ENCODE measurements at places on chromosomes 4 and X.

GRCh38 chr4:109172301-109172700, 130.2 kb downstream of the COL25A1 start:
- no peak for DNase-seq

- DNase-seq, result no peak
These were observed 51.4 kb upstream of the HGFAC start for GRCh38 chr4:3390288-3390811.

GRCh38 chrX:149962859-149963757, 24.8 kb upstream of the EOLA2 start:
- DNase-seq, result peak; percentile 53

- no peak for DNase-seq
These were observed 119.1 kb downstream of the TSPAN5 start for GRCh38 chr4:98539299-98539698.

GRCh38 chrX:110284159-110284558, 33.7 kb downstream of the AMMECR1 start:
- peak; percentile 72 for DNase-seq

DNA sequence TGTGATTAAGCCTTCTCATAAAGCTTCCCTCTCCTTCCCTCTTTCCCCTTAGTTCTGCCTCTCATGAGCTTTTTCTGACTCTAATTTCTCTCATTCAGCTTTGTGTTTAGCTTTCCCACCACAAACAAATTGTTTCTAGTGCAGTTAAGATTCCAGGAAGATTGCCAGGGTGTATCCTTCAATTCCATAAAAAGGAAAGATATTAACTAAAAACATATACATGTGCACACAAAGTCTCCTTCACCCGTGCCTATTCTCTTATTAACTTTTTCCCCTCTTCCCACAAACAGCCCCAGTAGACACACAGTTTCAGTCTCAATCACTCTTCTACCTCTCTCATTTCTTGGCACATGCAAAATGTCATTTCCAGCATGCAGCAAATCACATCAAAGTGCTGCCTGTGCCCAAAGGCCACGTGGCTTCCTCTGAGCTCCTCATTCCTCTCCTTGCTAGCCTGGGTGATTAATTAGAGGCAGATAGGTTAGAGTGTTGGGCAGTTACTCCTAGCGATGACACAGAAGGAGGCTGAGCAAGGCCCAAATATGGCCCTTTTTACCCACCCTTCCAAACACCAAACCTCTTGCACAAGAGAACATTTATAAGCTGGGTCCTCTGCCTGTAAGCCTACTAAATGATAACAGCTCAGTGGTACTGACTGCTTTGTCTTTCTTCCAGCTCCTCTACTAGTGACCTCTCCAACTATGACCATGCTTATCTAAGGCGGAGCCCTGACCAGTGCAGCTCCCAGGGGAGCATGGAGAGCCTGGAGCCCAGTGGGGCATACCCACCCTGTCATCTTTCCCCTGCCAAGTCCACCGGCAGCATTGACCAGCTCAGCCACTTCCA, 159.6 kb downstream of the SOWAHB start:
- no peak for DNase-seq

DNA sequence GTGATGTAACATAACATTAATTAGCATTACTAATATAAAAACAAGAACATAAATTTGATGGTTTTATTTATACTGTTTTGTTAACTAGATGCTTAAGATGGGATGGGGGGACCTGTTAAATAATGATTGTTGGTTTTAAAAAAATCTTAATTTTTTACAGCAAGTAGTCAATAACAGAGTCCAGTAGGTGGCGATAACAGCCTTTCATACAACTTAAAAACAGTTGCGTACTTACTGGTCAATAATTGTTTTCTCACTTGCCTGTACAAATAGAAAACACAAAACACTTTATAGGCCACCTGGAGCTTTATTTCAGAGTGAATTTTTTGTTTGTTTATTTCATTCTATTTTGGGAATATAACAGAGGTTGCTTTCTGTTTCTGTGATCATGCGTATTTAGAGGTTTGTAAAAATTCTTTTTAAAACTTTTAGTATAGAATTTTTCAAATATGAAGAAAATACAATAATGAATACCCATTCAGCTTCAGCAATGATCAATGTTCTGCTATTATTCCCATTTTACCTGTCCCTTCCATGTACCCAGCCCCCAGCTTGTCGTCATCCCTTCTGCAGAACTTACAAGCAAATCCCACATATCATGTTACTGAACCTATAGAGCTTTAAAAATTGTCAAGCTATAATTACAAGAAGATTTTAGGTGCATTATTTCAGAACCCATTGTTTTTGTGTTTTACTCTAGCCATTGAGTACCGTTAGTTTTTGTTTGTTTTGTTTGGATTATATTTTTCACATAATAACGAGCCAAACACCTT, 97.1 kb downstream of the MRPL1 start:
- DNase-seq, result peak; percentile 9

DNA sequence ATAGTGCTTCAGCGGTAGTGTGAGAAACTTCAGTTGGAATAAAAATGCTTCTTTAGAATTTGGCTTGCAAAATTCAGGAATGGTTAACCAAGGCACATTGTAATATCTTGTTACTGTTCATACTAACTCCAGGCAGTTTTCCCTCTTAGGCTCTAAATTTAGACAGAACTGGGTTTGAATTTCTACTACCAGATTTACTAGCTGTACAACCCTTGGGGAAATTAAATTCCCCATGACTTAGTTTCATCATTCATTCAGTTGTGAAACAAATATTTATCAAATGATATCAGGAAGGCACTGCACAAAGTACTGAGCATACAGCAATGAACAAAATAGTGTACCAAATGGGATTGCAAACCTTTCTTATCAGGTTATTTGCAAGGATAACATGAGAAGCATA, 135.0 kb upstream of the IL15 start:
- no peak for DNase-seq

- DNase-seq, result no peak
These were observed 4.8 kb upstream of the RGS12 start for GRCh38 chr4:3287972-3288570.

GRCh38 chr4:184893801-184894571, 68.2 kb upstream of the ACSL1 start:
- no peak for DNase-seq

DNA sequence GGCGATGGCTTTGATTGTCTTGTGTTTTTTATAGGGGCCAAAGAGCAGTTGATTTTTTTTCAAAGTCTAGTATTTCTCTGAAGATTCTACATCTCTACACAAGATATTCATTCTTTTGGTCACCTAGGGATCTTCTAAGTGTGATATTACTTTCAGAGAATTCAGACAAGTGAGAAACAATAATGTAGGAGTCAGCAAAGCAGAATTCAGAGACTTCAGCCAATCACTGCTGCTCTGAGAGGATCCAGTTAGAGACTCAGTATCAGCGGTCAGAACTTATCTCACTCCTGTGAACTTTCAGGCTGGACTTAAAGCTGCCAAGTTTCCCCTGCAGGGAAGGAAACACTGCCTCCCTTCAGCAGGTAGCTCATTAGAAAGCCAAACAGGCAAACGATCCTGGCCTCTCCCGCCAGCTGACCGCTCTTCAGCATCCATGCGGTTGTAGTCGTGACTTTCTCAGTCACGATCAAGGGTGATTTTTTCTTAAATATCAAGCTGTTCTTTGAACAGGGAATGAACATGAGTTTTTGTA, 59.2 kb downstream of the NSUN7 start:
- DNase-seq, result no peak

DNA sequence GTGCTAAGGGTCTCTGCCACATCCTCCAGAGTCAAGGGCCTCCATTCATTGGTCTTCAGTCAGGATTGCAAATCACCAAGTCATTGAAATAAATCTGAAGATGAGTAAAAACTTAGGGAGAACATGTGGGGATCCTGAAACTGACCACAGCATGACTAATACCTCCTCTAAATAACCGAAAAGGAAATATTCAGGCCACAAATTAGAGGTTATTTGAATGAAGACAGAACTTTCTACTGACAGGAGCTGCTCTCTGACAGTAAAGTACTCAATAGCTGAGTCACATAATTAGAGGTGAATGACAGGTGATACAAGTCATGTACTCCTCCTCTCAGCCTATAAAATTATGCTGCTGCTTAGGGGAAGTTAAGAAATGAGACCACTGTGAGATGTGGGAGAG, 240.2 kb upstream of the F9 start:
- no peak for DNase-seq

- DNase-seq, result no peak
These were observed 492.8 kb upstream of the NR3C2 start for GRCh38 chr4:148934926-148935578.

- no peak for DNase-seq
These were observed 5.5 kb upstream of the DCTD start for GRCh38 chr4:182922501-182923284.

GRCh38 chr4:61500883-61501282, 300.8 kb downstream of the ADGRL3 start:
- DNase-seq, result no peak

DNA sequence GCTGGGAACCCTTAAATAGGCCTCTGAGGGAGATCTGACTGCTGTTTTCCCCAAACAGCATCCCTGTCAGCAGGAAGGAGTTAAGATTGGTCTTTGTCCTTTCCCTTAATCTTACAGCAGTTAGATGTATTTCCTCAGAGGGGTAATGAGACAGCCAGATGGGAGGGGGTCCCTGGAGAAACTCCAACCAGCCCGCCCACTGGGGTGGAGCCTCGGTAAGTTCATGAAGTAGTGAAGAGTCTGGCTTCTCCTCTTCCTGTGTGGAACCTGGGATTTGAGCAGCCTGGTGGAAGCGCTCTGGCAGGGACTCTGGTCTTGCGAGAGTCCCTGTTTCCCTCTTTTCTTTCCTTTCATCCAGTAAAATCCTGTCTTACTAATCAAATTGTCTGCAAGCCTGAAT, 330.0 kb downstream of the TLL1 start:
- DNase-seq, result no peak

- DNase-seq, result no peak
These were observed 59.7 kb upstream of the BEX4 start for GRCh38 chrX:103155201-103155600.

DNA sequence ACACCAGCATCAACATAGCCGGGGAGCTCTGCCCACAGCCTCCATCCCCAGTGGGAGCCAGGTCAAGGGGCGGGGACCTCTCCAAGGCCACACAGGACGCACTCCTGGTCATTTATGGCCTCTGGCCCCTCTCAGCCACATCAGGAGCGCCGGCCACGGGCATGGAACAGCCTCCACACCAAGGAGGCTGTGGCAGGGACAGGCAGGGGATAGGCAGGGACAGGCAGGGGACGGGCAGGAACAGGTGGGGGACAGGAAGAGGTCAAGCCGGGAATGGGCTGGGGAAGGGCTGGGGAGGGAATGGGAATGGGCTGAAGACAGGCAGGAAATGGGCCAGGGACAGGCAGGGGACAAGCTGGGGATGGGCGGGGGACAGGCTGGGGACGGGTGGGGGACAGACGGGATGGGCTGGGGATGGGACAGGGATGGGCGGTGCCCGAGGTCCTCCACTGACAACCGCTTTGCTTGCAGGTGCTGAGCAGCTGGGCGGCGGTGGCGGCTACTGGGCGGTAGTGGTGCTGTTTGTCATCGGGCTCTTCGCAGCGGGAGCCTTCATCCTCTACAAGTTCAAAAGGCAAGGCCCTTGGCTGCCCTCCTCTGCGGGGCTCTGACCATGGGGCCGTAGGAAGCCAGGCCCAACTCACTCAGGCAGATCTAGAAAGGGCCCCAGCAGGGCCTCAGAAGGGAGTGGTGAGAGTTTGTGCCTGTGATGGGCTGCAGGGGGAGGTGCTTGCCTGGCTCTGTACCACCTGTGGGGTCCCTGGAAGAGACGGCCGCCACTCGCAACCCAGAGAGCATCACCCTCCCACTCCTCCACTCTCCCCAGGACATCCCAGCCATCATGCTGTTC, 205.6 kb downstream of the AFAP1 start:
- DNase-seq, result no peak

DNA sequence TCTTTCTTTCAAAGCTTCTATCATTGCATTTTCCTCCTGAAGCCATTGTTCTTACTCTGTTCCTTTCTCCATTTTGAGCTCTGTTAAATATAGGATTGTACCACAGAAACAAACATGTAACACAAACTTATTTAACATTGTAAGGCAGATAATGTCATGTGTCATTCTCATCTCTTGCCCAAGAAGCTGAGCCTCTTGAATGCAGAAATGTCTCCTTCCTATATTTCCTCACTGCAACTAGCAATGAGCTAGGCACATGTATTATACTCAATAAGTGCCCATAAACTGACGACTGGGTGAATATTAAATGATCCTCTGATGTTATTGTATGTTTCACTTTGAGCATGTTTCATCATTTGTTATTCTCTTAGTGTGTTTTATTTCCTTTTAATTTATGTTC, 56.7 kb upstream of the SLC7A11 start:
- no peak for DNase-seq

DNA sequence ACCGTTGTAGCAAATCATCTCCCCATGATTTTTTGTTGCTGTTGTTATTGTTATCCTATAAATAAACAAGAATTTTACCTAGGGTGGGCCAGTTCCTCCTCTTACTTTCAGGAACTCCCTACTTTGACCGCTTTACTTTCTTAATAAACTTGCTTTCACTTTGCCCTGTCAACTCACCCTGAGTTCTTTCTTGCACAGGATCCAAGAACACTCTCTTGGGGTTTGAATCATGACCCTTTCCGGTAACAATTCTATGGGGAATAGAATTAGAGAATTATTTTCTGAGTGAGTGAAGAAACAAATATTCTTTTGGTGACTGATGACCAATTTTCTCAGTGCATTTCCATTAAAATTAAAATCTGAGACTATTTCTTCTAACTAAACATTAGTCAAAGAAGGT, 584.0 kb upstream of the TENM3 start:
- peak; percentile 47 for DNase-seq

DNA sequence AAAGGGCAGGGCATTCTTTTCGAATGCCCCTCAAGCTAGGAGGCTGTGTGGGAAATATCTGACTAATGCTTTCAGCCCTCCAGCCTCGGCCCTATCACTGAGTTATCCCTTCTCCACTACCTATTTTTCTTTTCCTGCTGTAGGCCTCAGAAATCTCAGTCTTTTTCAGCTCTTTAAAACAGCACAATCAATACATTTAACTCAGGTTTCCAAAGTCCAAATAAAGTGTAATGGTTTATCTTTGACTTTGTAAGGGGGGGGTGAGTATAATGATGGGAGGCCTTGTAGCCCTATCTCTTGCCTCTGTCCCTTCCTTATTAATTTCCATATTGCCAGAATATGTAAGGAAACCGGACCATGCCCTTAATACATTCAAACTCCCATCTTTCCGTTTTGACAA, 1.6 kb upstream of the WNK3 start:
- no peak for DNase-seq

GRCh38 chrX:115138040-115138439, 51.2 kb upstream of the RBMXL3 start:
- no peak for DNase-seq

GRCh38 chr4:69965628-69966027, at the start of gene CSN2:
TSS of gene CSN2 (minus strand) at chr4:69965728. CDS start at chr4:69960995, 4,733 bp downstream.
- no peak for DNase-seq

DNA sequence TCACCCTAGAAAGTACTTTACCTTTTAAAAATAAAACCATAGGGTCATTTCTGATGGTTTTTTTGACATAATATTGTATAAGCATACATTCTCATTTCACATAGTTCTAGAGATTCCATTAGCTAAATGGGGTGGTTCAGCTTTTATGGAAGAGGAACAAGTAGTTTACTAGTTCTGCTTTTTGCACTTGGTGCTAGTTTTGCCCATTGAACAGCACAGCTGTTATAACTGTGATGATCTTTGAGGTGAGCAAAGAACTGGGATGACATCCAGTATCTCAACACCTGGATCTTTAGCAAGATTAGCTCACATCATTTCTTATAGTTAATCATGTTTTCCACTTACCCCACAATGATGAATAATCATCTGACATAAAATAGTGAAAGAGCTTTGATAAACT, 40.9 kb downstream of the MOB1B start:
- no peak for DNase-seq
